ENCODE measurements at places on chromosomes 5 and 9.
A peak's percentile ranks its signal among the peaks of the same experiment; 100 is the strongest.

DNA sequence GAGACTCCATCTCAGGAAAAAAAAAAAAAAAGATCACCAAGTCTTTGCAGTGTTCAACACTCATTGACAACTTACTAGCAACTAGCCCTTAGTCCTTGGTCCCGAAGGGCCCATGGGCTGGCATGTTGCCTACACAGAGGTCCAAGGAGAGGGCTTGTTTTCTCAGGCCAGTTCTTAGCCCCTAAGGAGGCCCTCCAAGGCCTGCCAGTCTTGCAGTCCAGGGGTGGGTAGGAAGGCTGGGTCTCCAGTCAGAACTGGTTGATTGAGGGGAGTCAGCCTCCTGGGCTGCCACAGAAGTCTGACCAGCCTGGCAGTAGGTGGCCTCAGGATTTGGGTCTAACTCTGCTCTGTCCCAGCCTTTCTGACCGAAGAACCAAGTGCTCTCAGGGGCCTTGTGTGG, 32.7 kb downstream of the IER5L start:
- DNase-seq, result no peak

DNA sequence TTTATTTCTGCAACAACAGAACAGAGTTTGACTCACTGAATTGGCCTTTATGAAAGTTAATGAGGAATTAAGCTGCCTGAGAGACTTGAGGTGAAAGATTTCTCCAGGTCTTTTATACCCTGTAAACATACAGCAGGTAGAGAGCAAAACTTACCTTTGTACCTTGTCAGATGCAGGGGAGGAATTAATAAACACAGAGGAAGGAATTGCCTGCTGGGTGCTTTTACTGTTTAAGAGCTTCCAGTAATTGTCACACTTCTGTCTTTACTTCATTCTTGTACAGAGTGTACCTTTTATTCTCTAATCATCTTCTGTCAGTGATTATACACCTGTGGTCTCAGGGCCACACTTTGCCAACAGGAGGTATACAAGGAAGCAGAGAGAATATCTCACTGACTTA, 94.0 kb upstream of the GRIN3A start:
- no peak for DNase-seq

DNA sequence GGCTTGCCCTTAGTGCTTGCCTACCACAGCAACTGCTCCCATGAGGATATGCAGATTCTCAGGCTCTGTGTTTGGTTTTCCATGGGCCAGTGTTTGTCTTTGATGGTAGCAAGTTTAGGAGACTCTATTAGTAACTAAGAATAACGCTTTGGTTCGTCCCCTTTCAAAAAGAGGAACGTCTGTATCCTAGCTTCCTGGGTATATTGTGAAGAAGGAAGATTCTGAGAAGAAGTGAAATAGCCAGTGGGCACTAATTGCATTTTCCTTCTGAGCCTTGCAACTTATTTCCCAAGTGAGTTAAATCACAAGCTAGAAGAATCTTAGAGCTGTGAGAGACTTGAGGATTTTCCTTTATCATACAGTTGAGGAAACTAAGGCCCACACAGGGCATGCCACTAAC, 376.8 kb downstream of the PIK3R1 start:
- no peak for DNase-seq

- peak; percentile 2 for DNase-seq
Observed at GRCh38 chr5:144237851-144238250, 67.2 kb downstream of the KCTD16 start.

DNA sequence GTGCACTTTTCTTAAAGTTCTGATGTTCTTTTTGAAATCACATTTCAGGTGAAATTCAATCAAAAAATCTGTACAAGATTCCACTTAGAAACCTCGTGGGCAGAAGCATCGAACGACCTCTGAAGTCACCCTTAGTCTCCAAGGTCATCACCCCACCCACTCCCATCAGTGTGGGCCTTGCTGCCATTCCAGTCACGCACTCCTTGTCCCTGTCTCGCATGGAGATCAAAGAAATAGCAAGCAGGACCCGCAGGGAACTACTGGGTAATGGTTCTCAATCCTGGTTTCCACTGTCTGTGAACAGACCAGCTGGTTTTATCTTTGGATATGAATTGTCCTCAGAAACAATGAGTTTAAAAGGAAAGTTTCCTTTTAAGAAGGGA, 8.1 kb upstream of the SLC2A8 start:
- no peak for DNase-seq
